Bronchial epithelial cell (primary cell): ENCODE measurements at places on chromosomes 4 and X.

DNA sequence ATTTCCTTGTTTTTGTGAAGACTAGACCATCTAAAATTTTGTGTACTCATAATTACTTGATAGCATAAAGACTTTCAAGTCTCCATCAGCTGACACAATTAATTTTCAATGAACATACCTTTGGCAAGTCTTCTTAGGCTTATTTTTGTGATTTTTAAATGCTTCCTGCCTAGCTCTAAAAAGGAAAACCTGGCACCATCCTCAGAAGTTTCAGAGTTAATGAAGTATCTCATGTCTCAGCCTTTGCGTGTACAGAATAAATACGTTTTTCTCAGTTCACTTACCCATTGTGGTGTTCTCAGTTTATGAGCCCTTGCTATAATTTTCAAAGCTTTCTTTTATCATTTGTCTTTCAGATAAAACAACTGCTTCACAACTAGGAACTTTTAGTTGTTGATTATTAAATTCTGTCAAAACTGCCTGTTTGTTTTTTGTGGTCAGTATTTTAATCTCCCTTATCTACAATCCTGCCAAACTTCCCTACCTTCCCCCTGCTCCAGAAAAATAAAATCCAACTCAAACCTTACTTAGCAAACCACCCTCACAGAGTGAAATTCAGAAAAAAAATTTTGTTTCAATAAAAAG lies 21.6 kb downstream of the ADD1 start:
- DNase-seq, result no peak

- DNase-seq, result no peak
These were observed 2.6 kb downstream of the DCLK2 start for GRCh38 chr4:150080875-150081274.

DNA sequence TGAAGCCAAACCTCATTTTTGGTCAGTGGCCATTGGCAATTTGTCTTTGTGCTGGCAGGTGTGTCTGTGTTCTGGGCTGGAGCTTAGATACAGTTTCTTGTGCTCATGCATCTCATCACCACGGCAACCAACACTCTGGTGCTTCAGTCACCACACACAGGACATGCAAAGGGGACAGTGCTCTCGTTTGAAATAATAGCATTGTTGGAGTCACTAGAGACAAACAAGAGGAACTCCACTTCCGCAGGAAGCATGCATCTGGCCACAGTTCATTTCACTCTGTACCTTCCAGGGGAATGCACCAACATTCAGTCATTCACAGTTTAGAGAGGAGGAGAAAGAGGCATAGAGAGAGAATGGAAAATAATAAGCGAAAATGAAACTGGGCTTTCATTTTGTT lies 267.4 kb downstream of the ANK2 start:
- DNase-seq, result no peak

DNA sequence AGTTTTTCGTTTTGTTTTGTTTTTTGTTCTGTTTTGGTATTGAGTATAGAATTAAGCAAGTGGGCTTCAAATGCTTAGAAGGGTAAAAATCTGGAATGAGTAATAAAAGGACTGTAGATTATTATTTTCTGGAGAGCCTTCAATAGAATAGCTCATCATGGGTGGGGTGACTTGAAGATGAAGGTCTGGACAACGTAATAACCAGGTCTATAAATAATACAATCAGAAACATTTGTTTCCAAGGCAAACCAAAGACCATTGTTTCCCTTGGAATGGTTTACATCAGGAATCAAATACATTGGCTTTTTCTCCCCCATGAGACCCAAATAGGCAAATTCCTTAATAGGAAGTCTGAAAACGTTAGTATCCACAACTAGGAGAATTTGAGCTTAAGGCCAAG lies 721.6 kb downstream of the RPA4 start:
- no peak for DNase-seq

GRCh38 chr4:55865228-55865806 lies 11.9 kb downstream of the EXOC1 start:
- DNase-seq, result peak; percentile 81

GRCh38 chr4:11598591-11598990 lies 169.9 kb upstream of the HS3ST1 start:
- DNase-seq, result peak; percentile 49

- DNase-seq, result no peak
These were observed 4.7 kb downstream of the SFRP2 start for GRCh38 chr4:153784166-153784699.

GRCh38 chrX:69618803-69619202 lies 2.9 kb downstream of the EDA start:
- peak; percentile 38 for DNase-seq

DNA sequence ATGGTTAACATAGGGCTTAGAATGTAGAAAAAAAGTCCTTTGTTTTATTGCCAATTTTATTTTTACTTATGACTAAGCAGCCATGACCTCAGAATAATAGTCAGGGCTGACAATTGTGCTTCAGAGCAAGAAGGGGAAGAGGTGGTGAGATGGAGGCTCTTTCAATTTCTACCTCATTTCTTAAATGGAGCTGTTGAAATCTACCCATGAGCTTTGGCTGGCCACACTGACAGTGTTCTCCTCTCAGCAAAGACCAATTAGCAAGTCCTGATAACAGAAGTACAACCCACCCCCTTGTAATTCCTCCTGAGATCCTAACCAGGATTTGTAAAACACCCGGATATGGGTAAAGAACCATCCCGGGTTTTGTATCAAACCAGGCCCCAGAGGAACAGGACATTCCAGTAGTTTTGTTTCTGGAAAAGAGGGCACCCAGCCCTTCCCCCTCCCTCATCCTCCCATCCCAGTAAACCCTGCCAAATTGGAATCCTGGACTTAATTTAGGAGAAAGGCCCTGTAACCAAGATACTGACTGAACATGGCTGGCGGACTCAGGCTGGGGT lies at the start of gene HEPH:
HEPH (plus strand) TSS at position 399 of the 563 bp plus-strand sequence. CDS start 6,324 bp downstream, outside the sequence.
- no peak for DNase-seq
